ENCODE measurements at places on chromosomes 11 and 22.

DNA sequence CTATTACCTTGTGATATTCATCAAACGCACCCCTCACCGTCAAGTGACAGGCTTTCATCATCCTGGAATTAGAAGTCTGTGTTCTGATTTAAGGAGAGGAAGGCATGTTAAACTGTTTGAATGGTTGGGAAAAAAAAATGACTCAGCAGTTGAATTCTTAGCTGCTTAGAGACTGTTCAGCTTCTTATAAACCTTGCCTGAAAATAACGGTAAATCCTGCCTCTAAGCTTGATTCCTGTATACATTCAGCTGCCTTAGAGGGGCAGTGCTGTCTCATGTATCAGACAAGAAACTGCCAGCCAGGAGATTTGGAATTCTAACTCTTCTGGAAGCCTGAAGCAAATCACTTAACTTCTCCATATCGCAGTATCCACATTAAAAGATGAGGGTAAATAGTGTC lies 437.4 kb downstream of the JRKL start:
- DNase-seq, result no peak

- no peak for DNase-seq
Observed at GRCh38 chr11:4467811-4468606, 14.4 kb upstream of the OR52K1 start.

DNA sequence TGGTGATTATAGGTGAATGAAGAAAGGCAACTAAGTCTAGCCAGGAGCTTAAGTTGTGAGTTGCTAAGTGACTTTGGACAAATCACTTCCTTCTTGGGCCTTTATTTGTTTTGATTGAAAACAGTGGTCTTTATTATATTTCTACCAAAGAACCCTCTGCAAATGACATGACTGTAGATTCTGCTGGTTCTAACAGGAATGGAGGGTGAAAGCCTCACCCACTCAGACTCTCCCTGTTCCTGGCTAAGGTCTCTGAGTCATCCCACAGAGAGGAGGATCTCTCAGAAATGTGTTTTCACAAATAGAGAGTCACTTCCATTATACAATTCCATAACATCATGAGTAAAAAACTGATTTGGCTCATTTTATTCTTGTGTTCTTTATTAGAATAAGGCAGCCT lies 583.9 kb upstream of the LRRC4C start:
- no peak for DNase-seq

DNA sequence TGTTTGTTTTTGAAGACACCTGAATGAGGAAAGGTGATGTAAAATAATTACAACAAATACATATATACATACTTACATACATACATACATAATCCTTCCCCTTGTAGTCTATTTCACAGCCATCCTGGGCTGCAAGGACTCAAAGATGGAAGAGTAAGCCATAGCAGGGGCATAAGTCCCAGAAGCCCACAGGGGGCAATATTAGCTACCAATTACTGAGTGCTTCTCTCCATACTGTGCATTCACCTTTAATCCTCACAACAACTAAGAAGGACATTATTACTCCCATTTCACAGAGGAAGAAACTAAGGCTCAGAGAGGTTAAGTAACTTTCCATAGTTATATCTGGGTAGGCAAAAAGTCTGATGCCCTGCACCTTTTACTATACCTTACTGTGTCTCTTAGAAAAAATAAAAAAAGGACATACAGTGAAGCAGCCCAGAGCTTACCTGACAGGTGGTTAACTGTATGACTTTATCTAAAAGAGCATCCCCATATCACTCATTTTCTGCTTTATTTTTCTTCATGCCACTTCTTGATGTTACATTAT lies 2.7 kb downstream of the SERGEF start:
- peak; percentile 32 for DNase-seq

DNA sequence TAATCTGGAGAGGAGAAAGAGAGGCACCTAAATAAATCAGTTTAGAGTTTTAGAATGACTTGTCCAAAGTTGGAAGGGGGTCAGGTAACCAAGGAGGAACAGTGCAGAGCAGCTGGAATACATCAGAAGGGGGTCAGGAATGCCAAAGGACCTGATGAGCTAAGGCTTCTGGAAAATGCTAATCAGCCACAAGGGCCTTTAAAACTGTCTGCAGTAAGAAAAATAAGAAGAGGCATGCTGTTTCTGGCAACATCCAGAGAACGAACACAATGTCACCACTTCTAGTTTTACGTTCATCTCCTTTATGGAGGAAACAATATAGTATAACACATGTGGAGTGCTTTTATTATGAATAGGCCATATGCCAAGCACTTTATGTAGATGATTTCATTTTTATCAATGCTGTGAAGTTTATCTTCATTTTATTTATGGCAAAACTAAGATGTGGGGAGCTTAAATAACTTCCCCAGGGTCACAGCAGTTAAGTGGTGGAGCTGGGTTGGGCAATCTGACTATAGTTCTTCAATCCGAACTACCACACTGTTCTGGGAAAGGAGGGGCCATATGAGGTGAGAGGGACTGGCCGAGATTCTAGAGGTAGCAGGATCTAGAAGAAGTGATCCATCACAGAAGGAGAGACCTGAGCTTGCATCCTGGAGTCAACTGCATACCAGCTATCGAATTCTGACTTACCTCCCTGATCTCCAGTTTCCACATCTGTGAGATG lies 22.6 kb downstream of the ACO2 start:
- DNase-seq, result no peak

- DNase-seq, result no peak
Observed at GRCh38 chr11:115317277-115318185, 186.7 kb downstream of the CADM1 start.

GRCh38 chr11:65399249-65399648 lies 12.8 kb downstream of the FRMD8 start:
- DNase-seq, result no peak

- peak; percentile 49 for DNase-seq
Observed at GRCh38 chr11:73143126-73143838, 1.2 kb upstream of the FCHSD2 start.

Measured in NAMALWA (cell line).